Hematopoietic multipotent progenitor cell treated with erythropoietin and hydrocortisone succinate and interleukin-3 and kit ligand, for 15 days (in vitro differentiated cells): ENCODE measurements at places on chromosomes 5 and 9.

- no peak for DNase-seq
Observed at GRCh38 chr5:95619514-95620029, 315 bp upstream of the GPR150 start.

GRCh38 chr9:129750013-129750638 lies 2.7 kb downstream of the PTGES start:
- no peak for DNase-seq

DNA sequence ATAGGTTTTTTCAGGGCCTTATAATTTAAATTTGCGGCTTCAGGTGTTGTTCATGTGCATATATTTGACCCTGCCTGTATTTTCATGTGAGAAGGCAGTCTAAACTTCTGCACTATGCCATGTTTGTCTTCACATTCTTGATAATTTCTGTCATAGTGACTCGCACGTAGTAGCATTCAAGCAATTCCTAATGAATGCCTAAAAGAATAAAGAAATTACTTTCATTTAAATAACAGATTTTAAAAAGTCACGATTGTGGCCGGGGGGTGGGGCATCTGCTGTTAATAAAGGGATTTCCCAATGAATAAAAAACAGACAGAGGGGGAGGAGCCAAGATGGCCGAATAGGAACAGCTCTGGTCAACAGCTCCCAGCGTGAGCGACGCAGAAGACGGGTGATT lies 318.0 kb downstream of the ADAMTS6 start:
- DNase-seq, result no peak

DNA sequence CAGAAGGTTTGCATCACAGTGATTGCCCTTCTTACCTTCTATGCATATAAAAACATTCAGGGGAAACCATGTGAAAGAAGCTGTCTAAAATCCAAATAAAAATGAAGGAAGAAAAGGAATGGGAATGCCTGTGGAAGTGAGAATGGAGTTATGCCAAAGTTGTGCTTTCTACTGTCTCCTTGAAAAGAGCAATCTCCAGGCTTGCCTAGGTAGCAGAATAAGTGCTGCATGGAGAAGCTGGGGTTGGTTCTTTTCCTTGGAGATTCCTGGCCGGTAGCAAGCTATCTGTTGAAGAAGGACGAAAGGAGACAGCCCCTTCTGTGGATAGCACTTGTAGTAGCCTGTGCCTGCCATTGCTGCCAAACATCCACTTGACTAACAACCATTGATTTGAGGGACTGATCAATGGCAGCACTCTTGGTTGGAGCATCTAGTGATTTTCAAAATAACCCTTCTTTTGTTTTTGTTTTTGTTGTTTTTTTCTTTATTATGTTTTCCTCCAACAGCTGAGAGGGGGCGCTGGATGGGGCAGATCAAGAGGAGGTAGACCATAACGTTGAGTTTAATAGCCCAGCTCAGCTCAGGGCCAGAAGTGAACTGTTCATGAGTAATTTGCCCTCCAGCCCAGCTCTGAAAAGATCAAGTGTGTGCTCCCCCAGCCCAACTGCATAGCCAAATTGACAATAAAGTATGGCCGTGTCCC lies 1.6 kb downstream of the PLCXD3 start:
- DNase-seq, result no peak

GRCh38 chr5:51974834-51975233 lies 591.6 kb downstream of the ISL1 start:
- no peak for DNase-seq

DNA sequence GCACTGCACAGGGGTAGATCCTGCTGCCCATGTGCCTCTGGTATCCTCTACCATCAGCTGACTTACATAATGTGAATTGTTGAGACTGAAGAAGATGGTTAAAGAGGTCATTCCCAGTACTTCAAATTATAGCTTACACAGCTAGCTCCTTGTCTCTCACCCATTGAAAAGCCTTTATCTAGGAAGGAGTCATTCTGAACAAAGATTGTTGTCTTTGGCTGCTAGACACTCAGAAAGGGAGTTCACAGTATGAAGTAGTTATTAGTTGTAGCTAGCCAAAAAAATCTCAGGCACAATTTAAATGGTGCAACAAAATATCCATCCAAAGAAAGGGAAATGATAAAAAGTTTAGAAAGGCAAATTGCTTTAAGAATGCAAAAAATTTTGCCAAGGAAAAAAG lies 102.0 kb upstream of the NREP start:
- DNase-seq, result no peak

DNA sequence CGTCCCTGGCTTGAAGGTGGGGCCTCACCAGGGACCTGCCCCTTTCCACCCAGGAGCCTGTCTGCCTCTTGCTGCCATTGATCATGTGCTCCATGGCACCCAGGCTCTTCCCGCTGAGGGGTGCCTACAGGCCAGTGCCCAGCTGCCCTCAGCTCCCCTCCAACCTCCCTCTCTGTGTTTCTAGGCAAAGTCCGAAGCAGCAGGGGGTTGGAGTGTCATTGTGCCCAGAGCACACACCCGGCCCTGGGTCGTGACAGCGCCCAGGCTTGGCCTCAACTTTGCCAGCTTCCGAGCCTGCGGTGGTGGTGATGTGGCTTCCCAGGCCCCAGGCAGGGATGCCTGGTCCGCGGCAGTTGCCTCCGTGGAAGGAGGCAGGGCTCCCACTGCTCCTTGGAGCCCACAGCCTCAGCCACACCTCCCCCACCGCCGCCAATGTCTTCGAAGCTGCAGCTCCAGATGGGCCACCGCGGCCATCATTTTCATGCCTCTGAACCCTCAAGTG lies 52.4 kb downstream of the GTF3C4 start:
- no peak for DNase-seq

- DNase-seq, result no peak
Observed at GRCh38 chr5:124712731-124713305, 33.6 kb downstream of the ZNF608 start.

GRCh38 chr9:125240649-125240999 lies 519 bp downstream of the HSPA5 start:
- DNase-seq, result peak; percentile 47

GRCh38 chr9:75930730-75931321 lies 40.4 kb downstream of the PCSK5 start:
- DNase-seq, result no peak

- no peak for DNase-seq
Observed at GRCh38 chr9:95215336-95215898, 102.1 kb downstream of the FANCC start.

GRCh38 chr9:87381050-87381711 lies 116.5 kb upstream of the DAPK1 start:
- no peak for DNase-seq

GRCh38 chr9:116369706-116370105 lies 216.1 kb downstream of the PAPPA start:
- DNase-seq, result no peak

DNA sequence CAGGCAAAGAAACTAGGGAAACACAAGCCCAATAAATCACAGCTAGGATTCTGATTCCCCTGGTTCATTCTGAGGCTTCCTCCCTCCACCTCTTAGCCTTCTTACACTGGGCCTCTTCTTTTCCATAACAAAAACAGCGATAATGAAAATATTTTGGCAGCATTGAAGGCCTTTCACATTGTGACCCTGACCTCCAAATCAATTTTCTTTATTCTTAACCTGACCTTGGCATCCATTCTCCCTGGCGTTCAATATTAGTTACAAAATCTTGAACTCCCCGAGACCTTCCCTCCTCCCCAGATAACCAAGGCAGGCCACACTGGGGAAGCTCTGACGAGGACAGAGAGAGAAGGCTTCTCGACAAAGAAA lies 399.9 kb downstream of the ZSWIM6 start:
- DNase-seq, result no peak

- DNase-seq, result no peak
Observed at GRCh38 chr9:28502189-28502588, 928.9 kb upstream of the C9orf72 start.

GRCh38 chr5:133754575-133755169 lies 142.3 kb upstream of the FSTL4 start:
- DNase-seq, result peak; percentile 28

DNA sequence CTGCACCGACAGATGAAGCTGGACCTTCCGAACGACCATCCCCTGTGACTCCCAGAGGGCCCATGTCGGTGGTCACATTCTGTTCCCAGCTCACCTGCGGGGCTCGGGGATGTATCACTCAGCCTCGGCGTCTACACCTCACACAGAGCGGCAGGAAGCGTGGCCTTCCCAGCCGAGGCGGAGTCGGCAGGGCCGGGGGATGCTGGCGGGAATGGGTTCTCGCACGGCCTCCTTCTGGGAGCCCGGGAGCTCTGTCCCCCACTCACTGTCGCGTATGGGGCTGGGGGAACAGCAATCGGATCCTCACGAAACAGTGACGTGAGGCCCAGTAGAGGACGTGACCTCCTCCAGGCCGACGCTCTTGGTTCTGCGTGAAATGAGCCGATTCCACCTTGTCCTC lies 20.4 kb downstream of the NACC2 start:
- DNase-seq, result no peak

DNA sequence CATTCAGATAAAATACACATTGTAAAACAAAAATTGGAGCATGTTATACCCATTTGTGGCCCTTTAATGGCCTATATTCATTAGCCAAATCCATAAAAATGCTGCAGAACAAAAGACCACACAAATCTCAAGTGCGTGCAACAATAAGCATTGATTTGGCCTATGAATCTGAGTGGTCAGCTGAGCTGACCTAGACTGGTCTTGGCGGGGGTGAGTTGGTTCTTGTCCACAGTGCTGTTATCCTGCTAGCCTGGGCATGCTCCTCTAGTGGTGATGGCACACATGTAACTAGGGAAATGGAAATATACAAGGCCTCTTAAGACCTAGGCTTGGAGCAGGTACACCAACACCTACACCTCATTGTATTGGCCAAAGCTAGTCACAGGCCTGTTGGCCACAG lies 122.2 kb upstream of the TBCA start:
- no peak for DNase-seq

GRCh38 chr9:7150153-7150890 lies 392.5 kb downstream of the KDM4C start:
- peak; percentile 53 for DNase-seq

- peak; percentile 22 for DNase-seq
Observed at GRCh38 chr9:133342069-133342406, 5.9 kb downstream of the MED22 start.

- no peak for DNase-seq
Observed at GRCh38 chr9:36847781-36848673, 186.0 kb downstream of the PAX5 start.

DNA sequence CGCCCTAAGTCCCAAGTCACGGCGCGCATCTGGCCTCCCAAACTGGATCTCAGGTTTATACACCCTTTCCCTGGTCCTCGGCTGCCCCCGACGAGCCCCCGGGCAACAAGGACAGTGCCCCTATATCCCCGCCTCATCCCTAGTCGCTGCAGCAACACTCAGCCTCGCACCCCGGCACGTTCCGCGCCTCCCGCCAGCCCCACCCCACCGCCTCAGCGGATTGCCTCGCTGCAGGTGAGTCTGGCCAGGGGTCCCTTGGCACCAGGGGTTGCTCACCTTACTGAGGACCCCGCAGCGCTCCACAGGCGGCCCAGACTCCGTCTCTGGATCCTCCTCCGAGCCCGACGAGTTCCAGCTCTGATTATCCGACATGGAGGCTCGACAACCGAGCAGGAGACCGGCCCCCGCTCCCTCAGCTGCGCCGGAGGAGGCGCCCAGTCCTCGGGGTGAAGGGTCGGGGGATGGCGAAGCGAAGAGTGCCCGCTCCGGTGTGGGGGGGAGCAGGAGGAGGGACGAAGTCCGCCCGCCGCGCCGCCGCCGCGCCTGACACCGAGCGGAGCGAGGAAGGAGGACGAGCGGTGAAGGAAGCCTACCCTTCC lies 494 bp downstream of the CERT1 start:
- DNase-seq, result no peak

DNA sequence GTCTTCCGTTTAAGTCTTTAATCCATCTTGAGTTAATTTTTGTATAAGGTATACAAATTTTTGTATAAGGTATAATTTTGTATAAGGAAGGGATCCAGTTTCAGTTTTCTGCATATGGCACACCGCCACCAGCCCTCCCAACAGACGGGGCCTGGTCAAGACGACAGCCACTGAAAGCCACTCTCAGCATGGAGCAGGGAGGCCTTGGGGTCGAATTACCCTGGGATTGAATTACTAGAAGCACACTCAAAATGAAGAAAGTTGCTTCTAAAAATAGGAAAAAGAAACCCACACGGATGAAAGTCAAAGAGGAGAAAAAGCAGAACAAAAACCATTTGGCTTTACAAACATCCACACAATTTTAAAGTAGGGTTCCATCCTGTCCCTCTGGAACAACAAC lies 586.2 kb upstream of the ADAMTS16 start:
- DNase-seq, result no peak

GRCh38 chr9:134940236-134941208 lies 22.8 kb upstream of the FCN1 start:
- no peak for DNase-seq

GRCh38 chr9:18482371-18482770 lies 8.4 kb downstream of the ADAMTSL1 start:
- no peak for DNase-seq

- DNase-seq, result no peak
Observed at GRCh38 chr5:2550509-2550908, 201.0 kb downstream of the IRX2 start.

DNA sequence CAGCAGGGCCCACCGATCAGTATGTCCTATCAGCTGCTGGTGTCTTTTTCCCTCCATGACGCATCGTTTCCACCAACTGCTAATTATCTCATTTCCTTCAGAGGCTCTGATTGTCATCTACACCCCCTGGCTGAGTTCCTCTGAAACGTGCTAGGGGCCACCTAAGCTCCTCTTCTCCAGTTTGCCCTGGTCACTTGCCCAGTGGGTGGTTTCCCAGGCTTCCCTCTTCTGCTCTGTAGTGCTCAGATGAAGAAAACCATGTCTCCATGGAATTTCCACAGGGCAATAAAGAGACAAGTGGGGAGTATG lies 65.3 kb downstream of the TSTD2 start:
- no peak for DNase-seq

- DNase-seq, result no peak
Observed at GRCh38 chr5:72600391-72600981, 93.3 kb upstream of the ZNF366 start.

DNA sequence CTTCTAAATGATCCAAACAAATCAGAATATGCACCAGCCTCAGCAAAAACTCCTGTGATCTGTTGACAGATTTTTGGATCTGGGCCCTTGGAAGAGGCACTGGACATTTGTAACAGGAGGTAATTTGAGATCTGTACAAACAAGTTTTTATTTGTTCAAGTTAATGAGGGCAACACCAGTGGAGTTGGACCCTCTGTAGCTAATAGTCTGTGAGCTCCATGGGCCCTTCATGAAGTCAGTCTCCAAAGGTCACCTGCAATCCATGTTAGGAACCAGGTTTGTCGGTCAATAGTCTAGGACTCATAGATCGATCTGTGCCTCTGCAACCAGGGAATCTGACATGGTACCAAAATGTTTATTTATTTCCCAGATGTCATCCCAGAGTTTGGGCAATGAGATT lies 40.9 kb downstream of the PAM start:
- no peak for DNase-seq

DNA sequence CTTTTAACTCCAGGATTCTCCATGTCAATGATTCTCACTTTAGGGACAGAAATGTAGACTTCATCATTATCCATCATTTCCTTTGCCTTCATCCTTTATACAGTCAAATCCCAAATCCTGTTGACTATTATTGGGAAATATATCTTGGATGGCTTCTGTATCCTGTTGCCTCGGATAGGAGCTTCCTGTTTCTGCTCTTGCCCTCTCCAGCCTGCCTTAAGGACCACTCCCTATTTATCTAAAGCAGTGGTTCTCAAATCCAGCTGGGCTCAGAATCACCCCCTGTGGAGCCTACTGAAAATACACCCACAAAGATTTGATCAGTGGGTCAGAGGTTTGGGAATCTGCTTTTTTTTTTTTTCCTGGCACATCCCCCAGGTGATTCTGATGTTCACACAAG lies 8.5 kb downstream of the AFAP1L1 start:
- no peak for DNase-seq
